ENCODE measurements at places on chromosomes 1 and 21.

GRCh38 chr1:47689894-47690293, 252.1 kb downstream of the FOXD2 start:
- no peak for DNase-seq

GRCh38 chr1:19306941-19307340, 5.0 kb downstream of the AKR7A2 start:
- no peak for DNase-seq

DNA sequence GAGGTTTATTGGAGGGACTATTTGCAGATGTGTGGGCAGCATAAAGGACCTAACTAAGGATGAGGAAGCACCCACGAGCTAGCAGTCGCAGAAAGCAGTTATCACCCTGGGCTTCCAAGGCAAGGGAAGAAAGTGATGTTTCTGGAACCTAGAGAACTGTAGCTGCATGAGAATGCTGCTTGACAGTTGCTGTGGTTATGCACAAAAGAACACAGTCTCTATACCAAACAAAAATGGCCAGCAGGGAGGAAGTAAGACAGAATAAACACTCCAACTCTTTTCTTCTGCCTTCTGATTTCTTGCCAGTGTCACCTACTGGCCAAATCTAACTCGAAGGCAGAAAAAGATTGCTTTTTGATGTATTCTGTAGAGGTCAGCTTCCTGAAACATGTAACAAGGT, 190.2 kb downstream of the RASAL2 start:
- DNase-seq: no peak

DNA sequence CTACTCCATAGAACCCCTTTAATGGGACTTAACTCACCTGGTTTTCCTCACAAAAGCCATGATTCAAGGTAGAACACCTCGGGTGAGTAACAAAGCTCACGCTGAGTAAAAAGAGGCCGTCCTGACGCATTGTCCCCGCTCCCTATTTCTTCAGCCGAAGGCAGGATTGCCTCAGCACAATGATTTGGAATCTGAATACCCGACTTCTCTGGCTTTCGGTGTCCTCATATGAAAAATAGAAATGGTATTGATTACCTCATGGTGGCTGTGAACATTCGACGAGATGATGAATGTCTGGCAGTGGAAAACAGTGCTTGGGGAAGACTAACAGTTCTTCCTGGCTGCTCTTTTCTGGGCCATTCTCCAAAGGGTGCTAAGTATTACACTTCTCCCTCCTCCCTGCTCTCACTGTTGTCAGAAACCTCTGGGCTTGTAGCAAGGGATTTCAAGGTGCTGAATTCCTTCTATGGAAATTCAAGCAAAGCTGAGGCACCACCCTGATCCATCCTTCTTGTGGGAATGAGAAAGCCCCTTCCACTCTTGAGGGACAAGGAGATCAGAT, 148.3 kb downstream of the C1orf94 start:
- DNase-seq: no peak

- DNase-seq: no peak
These were observed 35.1 kb upstream of the IFNGR2 start for GRCh38 chr21:33368124-33368523.

- DNase-seq: no peak
These were observed 19.4 kb downstream of the MX1 start for GRCh38 chr21:41445465-41445862.

GRCh38 chr1:109314795-109315194, 8.0 kb upstream of the MYBPHL start:
- DNase-seq: no peak

- DNase-seq: peak; percentile 57
These were observed 46.7 kb downstream of the H3-3A start for GRCh38 chr1:226108935-226109828.

- DNase-seq: no peak
These were observed 93.1 kb upstream of the C8B start for GRCh38 chr1:57058652-57059501.

DNA sequence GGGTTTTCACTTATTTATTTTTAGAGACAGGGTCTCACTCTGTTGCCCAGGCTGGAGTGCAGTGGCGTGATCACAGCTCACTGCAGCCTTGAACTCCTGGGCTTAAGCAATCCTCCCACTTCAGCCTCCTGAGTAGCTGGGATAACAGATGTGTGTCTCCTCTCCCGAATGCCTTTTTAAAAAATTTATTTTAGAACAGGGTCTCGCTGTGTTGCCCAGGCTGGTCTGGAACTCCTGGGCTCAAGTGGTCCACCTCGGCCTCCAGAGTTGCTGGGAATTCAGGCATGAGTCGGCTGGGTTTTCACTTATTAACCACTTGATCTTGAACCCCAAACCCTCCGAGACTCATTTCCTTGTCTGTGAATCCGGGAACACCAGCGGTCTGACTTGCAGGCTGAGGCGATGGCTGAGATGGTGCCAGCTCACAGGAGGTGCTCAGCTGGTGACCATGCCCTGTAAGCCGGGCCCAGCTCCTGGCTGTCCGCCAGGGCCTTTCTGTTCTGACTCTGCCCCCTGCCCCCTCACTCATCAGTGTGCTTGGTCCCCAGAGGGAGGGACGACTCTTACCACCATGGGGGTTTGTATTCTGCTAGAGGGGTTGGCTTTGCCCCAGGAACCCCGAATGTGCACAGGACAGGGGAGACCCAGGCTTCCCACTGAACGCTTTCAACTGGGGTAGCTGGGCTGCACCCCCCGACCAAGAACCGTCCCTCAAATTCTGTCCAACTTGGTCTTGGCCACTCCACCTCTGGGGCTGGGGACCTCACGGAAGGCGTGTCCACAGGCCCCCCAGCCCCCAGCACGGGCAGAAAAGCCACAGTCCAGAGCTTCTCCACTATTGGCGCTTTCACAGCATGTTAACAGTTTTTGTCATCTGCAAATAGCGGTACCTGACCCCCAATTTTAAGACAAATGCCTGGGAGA, 22.5 kb downstream of the MMEL1 start:
- DNase-seq: no peak

Measured in SK-N-DZ (cell line).